Omental fat pad (tissue), 4 donors: ENCODE measurements at places on chromosomes 6 and 20. TPM values are rescaled to one million over a fixed set of nuclear protein-coding genes. Genes with fewer than 3 reads are reported as not detected.

GRCh38 chr6:120918137-120918536 is 416.1 kb downstream of the TBC1D32 start:
- DNase-seq = no peak

DNA sequence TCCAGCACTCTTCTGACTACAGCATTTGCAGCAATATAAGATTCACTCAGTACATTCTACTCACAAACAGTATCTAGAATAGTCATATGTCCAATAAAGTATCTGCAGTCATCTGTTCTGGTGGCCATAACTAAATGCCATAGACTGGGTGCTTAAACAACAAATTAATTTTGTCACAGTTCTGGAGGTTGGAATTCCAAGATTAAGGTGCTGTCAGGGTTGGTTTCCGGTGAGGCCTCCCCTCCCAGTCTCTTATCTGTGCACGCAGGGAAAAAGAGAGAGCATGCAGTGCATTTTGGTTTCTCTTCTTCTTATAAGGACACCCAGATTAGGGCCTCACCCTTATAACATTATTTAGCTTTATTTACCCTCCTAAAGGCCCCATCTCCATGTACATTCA is 21.3 kb upstream of the NUS1 start:
- no peak for DNase-seq

The SIRPG gene
- not detected for total RNA-seq

The HLA-G gene
- not detected for total RNA-seq

The PERP gene
- 22.3 TPM for total RNA-seq

The TULP1 gene
- 0.28 TPM for total RNA-seq

The WFDC5 gene
- total RNA-seq = not detected
